ENCODE measurements at places on chromosomes 16 and 17.

DNA sequence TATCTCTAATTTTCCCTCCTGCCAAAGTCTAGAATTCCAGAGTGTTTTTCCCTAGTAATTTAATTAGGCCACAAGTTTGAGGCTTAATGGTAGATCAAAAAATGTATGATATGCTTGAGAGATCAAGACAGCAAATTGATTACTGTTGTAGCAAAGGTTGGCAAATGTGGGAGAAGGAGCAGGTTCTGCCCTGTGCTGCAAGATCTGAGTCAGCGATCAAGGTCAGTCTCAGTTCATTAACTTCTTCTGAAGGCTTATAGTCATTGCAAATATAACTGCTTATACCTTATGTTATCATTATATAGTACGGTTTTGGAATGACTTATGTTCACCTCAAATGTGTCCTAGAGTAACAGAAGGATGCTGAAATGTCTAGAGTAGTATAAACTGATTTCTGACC lies 231.1 kb upstream of the TBX2 start:
- DNase-seq, result no peak

- no peak for DNase-seq
Measured at GRCh38 chr16:86893506-86893905, 315.2 kb downstream of the FOXL1 start.

GRCh38 chr17:72510351-72511016 lies 389.7 kb downstream of the SOX9 start:
- no peak for DNase-seq

DNA sequence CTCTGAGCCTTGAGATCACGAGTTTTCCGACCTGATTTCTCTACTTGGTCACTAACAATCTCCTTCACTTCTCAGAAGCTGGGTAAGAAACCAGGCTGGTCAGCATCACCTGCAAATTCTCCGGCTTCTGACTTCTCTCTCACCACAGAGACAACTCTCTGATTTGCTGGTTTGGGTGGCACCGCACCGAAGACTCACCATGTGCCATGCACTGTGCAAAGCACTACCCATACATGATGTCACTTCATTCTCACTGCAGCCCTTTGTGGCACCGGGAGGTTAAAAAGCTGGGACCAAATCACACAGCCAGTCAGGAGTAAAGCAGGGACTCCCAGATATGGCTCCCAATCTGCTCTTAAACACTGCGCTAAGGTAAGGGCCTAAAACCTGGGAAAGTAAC lies 647 bp downstream of the VAC14 start:
- DNase-seq, result no peak

DNA sequence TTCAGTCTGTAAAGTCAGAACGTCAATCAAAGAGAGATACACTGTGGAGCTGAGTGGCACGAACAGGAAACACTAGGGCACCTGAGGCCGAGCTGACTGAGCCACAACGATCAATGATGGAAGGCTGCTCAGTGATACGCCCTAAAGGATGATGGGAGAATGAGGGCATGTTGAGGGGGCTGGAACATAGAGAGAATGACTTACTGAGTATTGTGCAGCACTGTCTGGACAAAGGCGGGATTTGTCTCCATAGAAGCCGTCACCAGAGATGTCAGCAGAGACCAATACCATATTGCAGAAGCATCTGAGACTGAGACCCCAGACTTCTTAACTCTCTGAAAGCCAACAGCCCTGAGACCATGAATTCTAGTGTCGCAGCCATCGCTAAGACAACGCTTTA lies 33.4 kb downstream of the ZZEF1 start:
- DNase-seq, result no peak

DNA sequence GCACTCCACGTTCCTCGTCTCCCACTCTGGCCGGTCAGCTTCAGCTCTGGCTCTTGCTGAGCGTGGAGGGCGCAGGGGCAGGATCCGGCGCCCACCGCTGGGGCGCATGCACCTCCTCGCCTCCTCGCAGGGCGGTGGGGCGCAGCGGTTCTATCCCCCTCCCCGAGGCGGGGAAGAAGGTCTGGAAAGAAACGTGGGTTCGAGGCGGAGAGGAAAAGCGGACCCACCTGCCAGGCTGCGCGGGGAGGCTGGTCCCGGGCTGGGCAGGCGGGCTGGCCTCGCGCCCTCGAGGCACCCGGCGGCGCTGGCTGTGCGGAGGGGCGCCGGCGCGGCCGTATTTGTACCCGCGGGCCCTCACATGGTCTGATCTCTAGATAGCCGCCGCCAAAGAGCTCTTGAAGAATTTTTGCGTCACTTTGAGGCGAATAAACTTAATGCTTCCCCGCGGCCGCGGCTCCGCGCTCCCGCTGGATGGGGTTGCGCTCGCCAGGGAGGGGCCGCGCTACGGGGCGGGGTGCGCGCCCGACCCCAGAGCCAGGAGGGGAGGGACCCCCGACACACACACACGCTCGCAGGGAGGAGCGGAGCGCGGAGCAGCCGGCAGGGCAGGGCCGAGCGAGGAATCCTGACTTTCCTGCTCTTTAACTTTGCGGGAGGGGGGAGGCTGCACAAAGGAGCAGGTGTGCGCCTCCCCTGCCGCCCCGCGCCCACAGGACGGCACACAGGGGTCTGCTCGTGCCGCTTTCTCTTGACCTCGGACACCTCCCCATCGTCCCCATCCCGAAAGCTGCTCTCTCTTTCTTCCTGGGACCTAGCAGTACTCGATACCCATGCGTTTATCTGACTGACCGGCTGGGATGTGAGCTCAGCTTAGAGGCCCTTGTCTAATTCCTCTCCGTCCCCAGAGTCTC lies at the start of gene SLC6A4:
Gene SLC6A4 (minus strand): TSS at position 312 of the 911 bp plus-strand sequence. CDS start 13,739 bp downstream, outside the sequence.
- DNase-seq, result no peak

GRCh38 chr17:71985111-71986039 lies 135.4 kb upstream of the SOX9 start:
- DNase-seq, result no peak

- no peak for DNase-seq
Measured at GRCh38 chr17:39018267-39019134, 51.3 kb upstream of the FBXO47 start.

GRCh38 chr17:49894761-49895160 lies 46.9 kb upstream of the TAC4 start:
- no peak for DNase-seq

GRCh38 chr17:64218066-64218465 lies 45.0 kb downstream of the TEX2 start:
- DNase-seq, result no peak

- DNase-seq, result no peak
Measured at GRCh38 chr16:83458612-83459011, 349.2 kb upstream of the HSBP1 start.

- DNase-seq, result no peak
Measured at GRCh38 chr17:66655861-66656260, 179.1 kb upstream of the CACNG5 start.
